ENCODE measurements at places on chromosomes 1 and 21.

- no peak for DNase-seq
These were observed 2.0 kb downstream of the PIK3CD start for GRCh38 chr1:9653491-9654050.

DNA sequence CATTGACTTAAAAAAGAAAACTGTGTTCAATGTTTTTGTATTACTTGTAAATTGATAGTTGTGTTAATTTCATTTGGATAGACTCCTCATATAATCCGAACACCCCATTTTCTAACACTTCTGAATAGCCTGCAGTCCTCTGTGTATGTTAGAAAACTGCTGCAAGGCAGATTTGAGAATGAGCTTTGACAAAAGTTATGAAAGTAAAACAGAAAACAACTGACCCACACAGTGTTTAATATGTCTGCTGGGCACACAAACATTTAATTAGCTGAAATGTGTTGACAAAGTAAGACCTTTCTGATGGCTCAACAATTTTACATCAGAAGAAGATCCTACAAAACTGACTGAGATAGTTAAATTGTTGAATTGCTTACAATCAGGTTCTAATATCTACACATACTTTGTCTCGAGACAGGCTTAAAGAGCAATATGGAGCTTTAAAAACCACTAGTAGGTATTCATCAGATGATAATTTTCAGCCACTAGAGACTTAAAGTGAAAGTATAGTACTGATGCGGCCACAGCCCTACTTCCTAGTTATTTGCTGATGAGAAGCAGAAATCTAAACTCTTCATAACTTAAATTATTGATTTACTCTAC, 40.0 kb upstream of the PRMT6 start:
- no peak for DNase-seq

GRCh38 chr21:29372063-29372802, 73.5 kb downstream of the BACH1 start:
- DNase-seq = peak; percentile 55

GRCh38 chr1:223242971-223243370, 99.9 kb upstream of the TLR5 start:
- DNase-seq = no peak

- DNase-seq = no peak
These were observed 62.8 kb downstream of the EVA1C start for GRCh38 chr21:32475162-32475812.
